ENCODE measurements at places on chromosomes 4 and X. TPM values are rescaled to one million over a fixed set of nuclear protein-coding genes. Genes with fewer than 3 reads are reported as not detected.

- DNase-seq = no peak
Observed at GRCh38 chr4:147772056-147772455, 40.2 kb downstream of the ARHGAP10 start.

DNA sequence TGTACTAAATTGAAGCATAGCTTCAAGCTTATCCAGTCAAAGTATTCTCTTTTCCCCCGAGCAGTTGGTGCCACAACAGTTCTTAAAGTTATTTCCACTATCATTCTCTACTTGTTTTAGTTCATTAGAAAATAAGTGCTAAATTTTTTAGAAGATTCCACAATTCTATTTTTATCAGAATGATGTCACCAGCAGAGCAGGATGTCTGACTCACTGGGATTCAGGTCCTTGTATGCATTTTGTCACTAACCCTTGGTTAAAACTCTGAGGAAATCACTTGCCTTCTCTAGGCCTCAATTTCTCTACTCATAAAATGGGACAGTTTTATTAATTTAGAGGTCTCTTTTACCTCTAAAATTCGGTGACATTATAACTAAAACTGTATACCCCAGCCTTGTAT lies 3.4 kb downstream of the DDX53 start:
- no peak for DNase-seq

DNA sequence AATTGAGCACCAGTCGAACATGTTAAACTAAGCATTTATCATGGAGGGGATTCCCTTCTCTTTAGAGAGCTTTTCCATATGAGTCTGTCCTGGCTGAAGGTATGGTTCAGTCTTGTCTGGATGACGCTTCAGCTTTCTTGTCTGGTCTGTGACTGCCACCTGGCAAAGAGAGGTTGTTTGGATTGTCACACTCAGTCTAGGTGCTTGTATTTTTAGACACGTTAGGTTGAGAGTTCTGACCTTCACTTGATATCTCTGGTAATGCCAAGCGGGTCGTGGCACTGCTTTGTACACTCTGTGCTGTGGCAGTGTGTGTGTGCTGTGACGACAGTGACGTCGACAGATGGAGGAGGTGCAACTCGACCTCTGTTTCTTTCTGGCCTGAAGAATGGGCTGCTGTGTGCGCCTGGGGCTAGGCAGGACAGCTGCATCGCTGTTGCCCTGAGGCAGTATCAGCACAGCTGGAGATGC lies 12.6 kb downstream of the NOCT start:
- DNase-seq = no peak

- no peak for DNase-seq
Observed at GRCh38 chrX:79036157-79036880, 91.1 kb downstream of the P2RY10 start.

GRCh38 chr4:145565328-145565727 lies 53.9 kb upstream of the MMAA start:
- no peak for DNase-seq

DNA sequence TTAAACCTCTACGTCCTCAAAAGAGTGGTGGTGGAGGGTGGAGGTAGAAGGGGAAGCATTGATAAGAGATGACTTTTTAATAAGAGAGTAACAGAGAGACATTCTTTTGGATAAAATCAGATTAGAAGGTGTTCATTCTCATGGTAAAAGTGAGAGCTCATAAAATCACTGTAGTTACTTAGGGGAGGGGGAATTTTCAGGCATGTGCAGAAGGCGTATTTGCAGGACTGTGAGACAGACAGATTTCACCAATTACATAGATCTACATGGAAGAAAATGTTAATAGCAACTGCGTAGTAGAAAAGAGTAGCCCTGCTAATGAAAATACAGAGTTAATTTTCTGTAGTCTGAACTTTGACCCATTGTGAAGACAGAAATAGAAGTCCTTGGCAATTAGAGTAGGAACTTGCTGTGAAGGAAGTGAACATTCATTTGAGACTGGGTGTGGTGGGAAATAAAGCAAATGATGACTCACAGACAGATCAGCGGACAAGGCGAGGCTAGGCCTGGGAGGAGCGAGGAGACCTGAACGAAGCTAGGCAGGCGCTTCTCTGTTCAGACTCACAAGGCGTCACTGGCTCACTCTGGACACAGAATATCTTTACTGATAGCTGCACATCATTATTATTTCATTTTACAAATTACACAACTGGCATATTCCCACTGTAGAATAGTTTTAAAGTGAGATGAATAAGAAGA lies 57.2 kb upstream of the FAM9C start:
- peak; percentile 66 for DNase-seq

- DNase-seq = no peak
Observed at GRCh38 chrX:96619588-96619987, 65.1 kb upstream of the DIAPH2 start.

- no peak for DNase-seq
Observed at GRCh38 chrX:132742246-132742645, 216.2 kb downstream of the HS6ST2 start.

DNA sequence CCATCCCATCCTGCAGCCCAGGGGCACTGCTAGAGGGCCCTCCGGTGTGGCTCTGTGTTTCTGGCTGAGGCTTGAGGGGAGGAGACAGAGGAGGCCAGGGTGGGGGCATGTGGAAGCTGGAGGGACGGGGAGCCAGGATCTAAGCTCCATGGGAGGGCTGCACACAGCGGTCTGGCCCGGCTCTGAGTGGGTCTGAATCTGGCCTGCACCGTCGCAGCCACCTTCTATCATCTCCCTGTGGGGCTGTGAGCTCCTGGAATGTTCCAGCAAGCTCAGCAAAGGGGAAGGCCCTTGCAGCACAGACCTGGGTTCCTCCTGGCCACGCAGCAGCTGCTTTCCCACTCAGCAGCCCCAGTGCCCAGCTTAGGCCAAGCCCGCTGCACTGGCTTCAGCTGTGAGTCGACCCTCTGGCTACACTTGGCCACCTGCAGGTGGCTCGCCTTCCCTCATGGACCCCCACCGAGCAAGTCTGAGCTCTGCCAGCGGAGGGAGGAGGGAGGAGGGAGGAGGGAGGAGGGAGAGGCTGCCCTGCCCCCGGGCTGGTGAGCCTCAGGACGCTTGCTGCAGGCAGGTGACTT lies 5.3 kb downstream of the NKX1-1 start:
- no peak for DNase-seq

DNA sequence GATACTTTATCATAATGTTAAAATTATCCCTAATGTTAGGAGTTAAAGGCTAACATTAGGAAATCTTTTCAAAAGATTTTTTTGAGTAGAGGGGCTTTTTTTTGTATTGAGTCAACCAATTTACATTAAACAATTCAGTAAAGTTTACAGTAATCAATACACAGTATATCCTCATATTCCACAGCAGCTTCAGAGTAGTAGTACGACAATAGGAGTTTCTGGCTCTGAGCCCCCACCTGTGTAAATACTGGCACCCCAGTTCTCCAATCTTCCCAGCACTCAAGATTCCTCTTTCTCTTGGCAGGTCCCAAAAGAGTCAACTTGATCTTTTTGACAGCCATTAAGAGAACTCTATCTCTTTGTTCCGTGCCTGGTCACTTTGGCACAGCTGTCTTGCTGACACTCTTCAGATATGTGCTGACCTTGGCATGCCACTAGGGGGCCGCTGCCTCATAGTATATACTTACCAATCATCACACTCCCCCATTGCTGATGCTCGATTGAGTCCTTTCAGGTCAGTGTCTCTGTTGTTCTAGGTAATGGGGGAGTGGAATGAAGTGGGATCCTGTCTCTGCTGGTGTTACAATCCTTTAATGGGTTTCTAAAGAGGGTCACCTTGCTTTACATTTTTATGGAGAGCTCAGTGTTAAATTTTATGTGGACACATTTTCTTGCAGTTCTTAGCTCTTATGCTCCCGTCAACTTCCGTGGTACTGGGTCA lies 19.5 kb upstream of the CCNI start:
- peak; percentile 87 for DNase-seq

DNA sequence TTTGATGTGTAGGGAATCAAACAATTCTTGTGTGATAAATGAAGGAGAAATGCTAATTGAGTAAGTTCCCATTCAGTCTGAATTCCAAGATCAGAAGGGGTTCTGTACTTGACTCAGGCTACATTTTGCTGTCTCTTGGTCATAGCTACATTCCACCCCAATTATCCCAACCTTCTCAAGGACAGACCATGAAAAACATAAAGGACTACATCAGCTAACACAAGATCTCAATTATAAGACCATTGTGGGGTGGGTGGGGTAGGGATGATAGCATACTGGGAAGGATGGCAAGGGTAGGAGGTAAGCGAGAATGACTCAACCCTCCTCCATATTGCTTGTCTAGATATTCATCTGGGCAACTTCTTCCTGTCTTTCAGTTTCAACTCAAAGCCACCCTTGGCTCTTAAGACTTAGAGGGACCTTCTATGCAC lies 87.4 kb upstream of the ETNPPL start:
- no peak for DNase-seq

DNA sequence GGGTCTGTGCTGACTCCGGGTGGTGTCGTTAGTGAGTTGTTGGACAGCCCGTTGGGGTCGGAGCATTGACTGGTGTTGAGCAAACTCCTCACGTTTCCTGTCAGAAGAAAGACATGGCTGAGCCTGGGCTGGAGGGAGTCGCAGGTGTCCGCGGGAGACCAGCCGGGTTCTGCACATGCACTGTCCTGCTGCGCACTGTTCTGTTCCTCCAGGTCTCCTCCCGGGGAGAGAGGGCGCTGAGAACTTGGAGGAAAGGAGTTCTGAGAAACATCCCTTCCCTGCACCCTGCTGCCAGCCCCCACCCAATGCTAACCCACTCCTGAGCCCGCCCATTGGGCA lies 1.1 kb downstream of the ZNF141 start:
- DNase-seq = no peak

GPR143 gene
- total RNA-seq = not detected

RAB39B gene
- total RNA-seq = 13.0 TPM

PASD1 gene
- total RNA-seq = not detected

VEGFC gene
- not detected for total RNA-seq

MAGEE1 gene
- total RNA-seq = 3.0 TPM

RBMX2 gene
- 33.6 TPM for total RNA-seq

BEX1 gene
- total RNA-seq = 0.30 TPM
